GM12892 (cell line): ENCODE measurements at places on chromosomes 5 and 9.

GRCh38 chr5:44868541-44868940, 59.8 kb downstream of the MRPS30 start:
- DNase-seq = no peak

GRCh38 chr5:180874804-180875582, 13.9 kb upstream of the ZFP62 start:
- no peak for DNase-seq

- no peak for DNase-seq
These were observed 54.4 kb upstream of the CTSL start for GRCh38 chr9:87671478-87671877.

- no peak for DNase-seq
These were observed 103.2 kb downstream of the CTNND2 start for GRCh38 chr5:11801061-11801460.

DNA sequence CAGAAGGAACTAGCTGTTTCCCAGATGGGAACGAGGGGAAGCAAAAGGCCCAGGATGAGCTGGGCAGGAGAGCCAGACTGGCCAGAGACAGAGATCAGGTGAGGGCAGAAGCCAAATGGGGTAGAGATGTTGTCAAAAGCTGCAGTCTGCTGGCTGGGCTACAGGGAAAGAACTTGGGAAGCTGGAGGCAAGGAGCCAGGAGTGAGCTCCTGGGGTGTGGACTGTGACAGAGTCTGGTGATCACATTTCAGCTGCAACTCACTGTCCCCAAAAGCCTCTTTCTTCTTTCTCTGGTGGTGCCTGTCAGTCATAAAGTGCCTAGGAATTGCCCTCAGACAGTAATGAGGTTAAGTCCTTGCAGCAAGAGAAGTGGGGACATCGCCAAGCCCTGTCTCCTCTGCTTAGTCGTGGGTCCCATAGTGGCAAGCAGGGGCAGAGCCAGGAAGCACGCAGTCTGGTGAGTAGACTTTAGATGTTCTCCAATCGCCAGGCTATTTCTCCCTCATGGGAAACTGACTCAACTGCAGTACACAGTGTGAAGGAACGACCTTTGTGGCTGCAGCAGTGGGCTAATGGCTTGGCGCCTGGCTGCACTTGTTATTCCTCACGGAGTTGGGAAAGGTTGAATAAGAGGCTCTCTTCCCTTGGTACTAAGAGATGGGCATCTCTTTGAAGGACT, 2.5 kb upstream of the FSD1L start:
- DNase-seq = no peak

GRCh38 chr5:177957241-177957640, 38.8 kb downstream of the PROP1 start:
- DNase-seq = no peak

- DNase-seq = no peak
These were observed 92.8 kb upstream of the LRRTM2 start for GRCh38 chr5:138967791-138968448.

- DNase-seq = no peak
These were observed 64.2 kb downstream of the SCAMP1 start for GRCh38 chr5:78424665-78425064.

GRCh38 chr9:124238546-124239140, 19.1 kb upstream of the NEK6 start:
- no peak for DNase-seq

GRCh38 chr9:129237164-129237611, 59.1 kb upstream of the IER5L start:
- no peak for DNase-seq

DNA sequence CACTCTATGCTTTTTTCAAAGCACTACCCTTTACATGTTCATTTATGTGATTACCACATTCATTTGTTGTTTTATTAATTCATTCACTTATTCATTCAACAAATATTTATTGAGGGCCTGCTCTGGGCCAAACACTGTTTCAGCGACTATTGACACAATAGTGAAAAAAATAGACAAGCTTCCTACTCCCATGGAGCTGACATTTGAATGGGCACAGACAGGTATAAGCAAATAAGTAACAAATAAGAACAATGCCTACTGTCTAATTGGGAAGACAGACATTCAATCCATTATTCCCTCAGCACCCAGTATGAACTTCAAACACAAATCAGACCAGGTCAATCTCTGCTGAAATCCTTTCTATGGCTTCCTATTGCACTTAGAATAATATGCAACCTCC, 156.9 kb upstream of the NR3C1 start:
- no peak for DNase-seq

DNA sequence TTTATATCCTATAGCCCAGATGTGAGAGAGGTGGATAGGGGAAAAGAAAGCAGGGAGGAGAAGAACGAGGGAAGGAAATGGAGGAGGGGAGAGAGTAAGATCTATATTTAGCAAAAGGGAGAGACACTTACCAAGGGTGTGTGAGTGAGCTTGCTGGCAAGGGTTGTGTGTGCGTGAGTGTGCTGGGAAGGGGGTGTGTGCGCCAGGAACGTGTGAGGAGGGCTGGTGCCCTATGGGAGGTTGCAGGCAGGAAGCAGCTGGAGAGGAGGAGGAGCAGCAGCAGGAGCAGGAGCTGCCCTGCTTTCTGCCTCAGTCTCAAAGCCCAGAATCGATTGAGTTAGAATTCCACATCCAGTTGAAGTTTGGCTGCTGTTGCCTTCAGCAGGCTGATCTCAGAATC, 148.3 kb upstream of the RUSC2 start:
- DNase-seq = no peak

- DNase-seq = no peak
These were observed 373.4 kb upstream of the IRX4 start for GRCh38 chr5:2255915-2256690.

DNA sequence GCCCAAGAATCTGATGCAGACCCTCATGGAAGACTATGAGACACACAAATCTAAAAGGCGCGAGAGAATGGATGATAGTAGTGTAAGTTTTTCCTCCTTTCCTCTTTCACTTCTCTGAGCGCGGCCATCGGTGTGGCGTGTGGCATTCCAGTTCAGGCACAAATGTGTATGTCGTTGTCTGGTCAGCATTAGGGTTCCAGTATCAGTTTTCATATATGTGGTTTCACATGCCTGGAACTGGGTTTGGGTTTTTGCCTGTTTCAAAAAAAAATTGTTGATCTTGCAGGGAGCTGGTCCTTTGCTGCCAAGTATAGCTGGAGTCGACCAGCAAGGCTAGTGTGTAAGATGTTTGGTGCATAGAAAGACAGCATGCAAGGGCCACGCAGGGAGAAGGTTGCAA, 51.5 kb downstream of the C9orf152 start:
- no peak for DNase-seq

GRCh38 chr5:104431981-104432380, 869.4 kb upstream of the NUDT12 start:
- no peak for DNase-seq

DNA sequence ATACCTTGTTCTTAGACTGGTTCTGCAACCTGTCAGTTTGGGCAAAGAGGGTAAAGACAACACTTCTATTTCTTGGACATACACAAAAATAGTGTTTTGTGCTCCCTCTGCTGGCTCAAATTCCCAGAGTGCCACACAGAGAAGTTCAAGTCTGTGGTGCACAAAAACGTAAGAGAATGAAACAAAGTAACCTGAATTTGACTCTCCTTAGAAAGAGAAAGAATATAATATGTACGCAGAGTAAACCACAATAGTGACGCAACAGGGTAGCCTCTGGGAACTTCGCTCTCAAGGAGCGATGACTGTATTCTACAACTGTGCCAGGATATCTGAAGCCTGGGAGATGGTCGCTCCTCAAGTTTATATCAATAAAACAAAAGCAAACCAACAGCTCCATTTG, 18.5 kb downstream of the DDX31 start:
- DNase-seq = no peak

DNA sequence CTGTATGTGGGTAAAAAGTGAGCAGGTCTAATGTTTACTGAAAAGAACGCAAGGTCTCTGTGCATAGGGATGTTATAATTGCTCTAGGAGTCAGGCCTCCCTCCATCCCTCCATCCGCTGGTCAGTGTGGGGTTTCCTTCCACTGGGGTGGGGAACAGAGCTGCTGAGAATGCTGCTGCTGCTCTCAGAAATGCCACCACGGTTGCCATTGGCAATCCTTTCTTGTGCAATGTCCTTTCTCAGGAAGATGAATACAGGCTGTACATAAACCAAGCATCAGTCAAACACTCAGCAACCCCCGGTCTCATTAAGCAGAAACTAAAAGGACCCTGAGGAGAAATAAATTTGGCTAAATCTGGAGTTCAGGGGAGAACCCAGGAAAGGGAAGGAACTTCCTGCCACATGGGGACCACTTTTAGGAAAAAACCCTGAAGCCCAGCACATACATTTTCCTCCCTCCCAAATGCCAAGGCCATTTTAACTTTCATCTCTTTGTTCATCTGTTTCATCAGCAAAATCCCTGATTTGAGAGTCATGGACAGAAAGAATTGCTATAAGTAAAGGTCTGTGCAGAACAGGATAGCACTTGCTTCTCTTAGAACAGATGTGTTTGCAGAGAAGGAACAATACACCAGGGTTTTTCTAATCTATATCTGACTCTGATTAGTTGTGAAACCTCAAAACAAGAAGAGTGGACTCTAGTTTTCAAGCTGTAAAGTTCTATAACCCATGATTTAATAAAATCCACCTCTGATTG, 70.4 kb upstream of the SLC1A3 start:
- no peak for DNase-seq

- DNase-seq = no peak
These were observed 56.7 kb upstream of the PCSK5 start for GRCh38 chr9:75833778-75834177.

GRCh38 chr5:129425031-129425430, 35.1 kb upstream of the ADAMTS19 start:
- DNase-seq = no peak

DNA sequence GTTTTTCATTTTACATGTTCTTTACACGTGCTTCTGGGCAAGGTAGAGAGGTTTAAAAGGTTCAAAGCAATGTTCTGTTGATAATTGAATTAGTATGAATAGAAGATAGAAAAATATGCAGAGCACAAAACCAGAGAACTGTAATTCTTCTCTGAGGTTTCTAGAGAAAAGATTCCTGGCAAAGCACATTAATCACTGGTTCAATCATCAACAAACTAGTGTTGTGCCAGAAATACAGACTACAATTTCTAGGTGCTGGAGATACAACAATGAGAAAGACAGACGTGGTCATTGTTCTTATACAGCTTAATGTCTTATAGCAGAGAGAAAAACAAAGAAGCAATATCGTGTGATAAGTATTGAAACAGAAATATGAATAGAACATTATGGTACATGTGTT, 25.5 kb downstream of the MEGF9 start:
- no peak for DNase-seq

- no peak for DNase-seq
These were observed 210.6 kb downstream of the PAX5 start for GRCh38 chr9:36823466-36823865.

- DNase-seq = no peak
These were observed 257.8 kb downstream of the FSTL4 start for GRCh38 chr5:133354323-133355185.

DNA sequence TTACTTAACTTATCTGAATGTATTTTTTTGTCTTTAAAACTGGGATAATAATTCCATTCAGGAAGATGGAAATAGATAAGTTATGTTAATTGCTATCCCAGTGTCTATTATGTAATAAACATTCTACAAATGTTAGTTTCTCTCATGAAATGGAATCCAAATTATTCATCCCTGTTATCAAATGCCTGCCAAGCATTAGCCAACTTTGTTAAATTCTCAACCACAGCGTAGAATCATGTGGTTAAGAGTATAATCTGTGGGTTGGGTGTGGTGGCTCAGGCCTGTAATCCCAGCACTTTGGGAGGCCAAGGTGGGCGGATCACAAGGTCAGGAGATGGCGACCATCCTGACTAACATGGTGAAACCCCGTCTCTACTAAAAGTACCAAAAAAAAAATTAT, 912.9 kb upstream of the SEMA6A start:
- no peak for DNase-seq

- DNase-seq = no peak
These were observed 66.8 kb upstream of the ABL1 start for GRCh38 chr9:130768265-130768664.

DNA sequence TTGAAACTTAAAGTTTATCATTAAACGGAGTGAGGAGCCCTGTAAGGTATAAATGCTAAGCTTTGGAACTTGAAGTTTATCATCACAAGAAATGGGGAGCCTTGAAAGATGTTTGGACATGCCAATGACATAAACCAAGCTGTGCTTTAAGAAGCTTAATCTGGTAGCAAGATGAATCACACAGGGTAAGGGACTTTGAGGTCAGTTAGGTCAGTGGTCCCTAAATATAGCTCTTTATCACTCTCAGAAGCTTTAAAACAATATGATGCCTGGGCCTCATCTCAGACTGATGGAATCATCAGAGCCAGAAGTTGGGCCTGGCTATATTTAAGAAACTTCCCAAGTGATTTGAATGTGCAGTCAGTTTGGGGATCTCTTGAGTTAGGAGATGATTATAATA, 85.7 kb downstream of the TNC start:
- DNase-seq = no peak

GRCh38 chr9:81635521-81636254, 53.7 kb downstream of the TLE1 start:
- no peak for DNase-seq

- DNase-seq = no peak
These were observed 286.8 kb upstream of the RPS23 start for GRCh38 chr5:82564963-82565362.

GRCh38 chr9:85055506-85056202, 386.1 kb downstream of the NTRK2 start:
- no peak for DNase-seq

DNA sequence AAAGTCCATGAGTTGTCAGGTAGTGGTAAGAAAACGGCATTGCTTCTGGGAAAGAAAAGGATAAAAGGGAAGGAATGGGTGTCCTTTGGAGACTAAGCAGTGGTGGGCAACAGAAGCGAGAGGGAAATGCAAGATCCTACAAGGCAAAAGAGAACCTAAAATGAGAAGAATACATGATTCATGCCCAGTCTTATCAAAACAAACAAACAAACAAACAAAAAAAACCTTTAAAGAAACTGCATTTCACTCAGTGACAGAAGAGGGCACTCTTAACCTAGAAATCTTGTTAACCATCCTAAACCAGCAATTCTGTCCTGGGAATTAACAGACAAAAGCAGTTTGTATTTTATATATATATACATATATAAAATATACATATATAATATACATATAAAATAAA, 88.5 kb downstream of the SUSD1 start:
- no peak for DNase-seq
